Stimulated activated CD4-positive, alpha-beta T cell treated with anti-CD3 and anti-CD28 coated beads, Interleukin-1b, Interleukin-23, amount 100 ng/mL, for 1 hour (primary cell): ENCODE measurements at places on chromosomes 6 and 20.

DNA sequence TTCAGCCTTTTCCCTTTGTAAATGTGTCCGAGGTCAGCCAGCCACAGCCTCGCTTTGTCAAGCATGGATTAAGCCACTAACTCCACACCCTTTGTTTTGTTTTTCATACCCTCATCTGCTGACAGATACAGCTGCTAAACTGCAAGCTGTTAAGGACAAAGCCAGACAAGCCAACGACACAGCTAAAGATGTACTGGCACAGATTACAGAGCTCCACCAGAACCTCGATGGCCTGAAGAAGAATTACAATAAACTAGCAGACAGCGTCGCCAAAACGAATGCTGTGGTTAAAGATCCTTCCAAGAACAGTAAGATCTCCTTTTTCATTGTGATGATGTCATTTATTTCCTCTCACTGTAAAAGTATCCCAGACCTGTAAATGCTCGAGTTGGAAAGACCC is 269.3 kb downstream of the ARHGAP18 start:
- no peak for DNase-seq

DNA sequence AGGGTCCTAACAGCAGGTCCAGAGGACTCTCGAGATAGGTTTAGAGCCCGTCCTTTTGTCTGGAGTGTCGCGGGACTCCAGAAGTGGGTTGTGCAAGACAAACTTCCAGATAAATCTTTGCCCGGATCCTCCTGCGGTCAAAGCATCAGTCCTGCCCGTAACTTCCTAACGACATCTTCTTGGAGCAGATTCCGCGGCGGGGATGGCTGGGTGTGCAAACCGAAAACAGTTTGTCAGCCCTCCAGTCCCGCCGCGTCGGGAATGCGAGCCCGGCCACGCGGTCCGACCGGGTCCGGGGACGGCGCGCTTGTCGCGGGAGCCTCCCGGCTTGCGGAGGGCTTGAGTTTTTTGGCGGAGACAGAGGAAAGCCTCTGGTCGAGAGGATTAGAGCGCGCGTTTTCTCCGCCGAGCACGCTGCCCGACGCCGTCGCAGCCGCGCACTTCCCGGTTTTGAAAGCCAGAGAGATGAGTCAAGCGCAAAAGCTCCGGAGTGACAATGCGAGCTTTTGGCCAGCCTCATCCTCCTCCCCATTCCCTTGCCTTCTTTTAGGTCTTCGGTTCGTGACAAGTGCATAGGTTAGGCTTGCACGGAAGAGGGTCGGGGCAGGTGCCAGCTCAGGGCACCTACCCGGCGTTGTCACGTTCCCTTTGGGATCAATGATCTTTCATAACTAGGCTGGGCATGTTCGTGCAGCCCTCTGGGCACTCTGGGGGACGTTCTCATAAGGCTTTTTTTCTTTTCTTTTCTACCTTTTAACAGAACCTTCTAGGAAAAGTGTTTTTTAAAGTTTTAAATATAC is 91.3 kb upstream of the PRDM1 start:
- no peak for DNase-seq

GRCh38 chr6:42409581-42409980 is 42.1 kb downstream of the TRERF1 start:
- no peak for DNase-seq

DNA sequence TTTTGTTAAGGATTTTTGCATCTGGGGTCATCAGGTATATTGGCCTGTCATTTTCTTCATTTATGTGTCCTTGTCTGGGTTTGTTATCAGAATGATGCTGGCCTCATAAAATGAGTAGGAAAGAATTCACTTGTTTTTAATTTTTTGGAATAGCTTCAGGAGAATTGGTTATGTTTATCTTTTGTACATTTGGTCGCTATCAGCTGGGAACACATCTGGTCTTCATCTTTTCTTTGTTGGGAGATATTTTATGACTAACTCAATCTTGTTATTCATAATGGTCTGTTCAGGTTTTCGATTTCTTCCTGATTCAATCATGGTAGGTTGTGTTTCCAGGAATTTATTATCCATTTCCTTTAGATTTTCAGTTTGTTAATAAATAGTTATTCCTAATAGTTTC is 207.5 kb upstream of the ASCC3 start:
- no peak for DNase-seq

GRCh38 chr20:10551732-10552724 is 116.9 kb downstream of the SLX4IP start:
- DNase-seq: no peak

DNA sequence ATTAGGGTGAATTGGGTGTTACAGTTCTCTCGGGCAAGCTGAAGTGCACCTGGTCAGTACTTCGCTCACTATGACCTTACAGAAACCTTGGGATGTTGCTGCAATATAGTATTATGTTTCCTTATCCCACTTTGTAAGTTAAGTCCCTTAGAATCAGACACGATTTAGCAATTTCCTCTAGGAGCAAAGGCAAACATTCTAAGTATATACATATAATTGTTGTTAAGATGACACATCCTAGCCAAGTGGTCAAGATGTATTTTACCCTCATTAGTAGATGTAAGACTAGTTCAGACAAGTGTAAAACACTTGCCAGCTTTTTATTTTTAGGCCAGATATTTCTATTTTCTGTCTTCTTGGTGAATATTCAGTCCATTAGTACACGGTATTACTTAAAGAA is 31.1 kb upstream of the RGS17 start:
- DNase-seq: no peak

- DNase-seq: no peak
Observed at GRCh38 chr6:118825661-118826060, 68.3 kb upstream of the ASF1A start.

DNA sequence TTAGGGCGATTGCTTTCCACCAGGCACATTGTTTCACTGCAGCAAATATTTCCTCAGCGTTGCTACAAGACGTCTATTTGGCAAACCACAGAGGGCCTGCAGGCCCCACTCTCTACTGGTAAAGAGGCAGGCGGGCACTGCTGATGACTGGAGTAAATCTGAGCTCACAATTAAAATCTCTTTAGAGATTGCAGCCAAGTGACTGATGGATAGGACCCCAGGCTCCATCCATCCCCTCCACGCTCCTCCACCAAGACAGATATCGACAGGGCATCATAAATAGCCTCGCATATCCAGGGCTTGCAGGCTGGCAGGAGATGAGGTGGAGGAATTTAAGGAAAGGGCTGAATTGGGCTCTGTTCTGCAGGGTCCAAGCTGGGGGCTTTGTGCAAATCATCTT is 50.4 kb upstream of the MDGA1 start:
- DNase-seq: no peak

- DNase-seq: no peak
Observed at GRCh38 chr20:11217326-11218172, 543.8 kb upstream of the JAG1 start.

GRCh38 chr20:40176098-40176841 is 512.8 kb downstream of the MAFB start:
- DNase-seq: no peak

DNA sequence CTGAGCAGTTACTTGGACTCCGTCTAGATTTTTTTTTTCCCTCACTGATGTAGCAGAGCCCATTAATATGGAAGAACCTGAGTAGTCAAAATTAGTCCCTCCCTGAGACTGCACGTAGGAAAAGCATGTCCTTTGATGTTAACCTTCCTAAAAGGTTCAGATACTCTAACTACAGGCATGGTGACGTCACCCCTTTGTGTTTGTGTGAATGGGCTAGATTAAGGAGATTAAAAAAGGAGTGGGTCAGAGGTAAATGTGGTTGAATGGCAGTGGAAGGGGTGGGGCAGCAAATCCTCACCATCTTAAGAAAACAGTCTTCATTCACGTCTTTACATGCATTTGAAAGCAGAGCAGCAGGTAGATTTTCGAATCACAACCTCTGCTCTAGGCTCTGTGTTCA is 521.1 kb downstream of the TFAP2B start:
- no peak for DNase-seq

DNA sequence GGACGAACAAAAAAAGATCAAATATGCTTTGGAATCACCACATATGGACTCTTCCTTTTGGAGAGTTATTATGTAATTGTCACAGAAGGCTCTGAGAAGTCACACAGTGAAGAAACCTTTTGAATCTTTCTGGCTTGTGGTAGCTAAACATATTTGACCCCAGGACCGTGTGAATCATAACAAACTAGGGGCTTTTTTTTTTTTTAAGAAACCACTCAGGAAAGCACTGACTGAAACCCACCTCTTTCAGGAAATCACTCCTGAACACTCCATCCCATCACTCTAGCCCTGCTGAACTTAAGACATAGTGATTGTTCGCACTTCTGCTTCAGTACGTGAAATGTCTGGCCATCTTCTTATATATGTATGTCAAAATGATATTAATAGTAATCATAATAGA is 495.9 kb upstream of the ARID1B start:
- no peak for DNase-seq

DNA sequence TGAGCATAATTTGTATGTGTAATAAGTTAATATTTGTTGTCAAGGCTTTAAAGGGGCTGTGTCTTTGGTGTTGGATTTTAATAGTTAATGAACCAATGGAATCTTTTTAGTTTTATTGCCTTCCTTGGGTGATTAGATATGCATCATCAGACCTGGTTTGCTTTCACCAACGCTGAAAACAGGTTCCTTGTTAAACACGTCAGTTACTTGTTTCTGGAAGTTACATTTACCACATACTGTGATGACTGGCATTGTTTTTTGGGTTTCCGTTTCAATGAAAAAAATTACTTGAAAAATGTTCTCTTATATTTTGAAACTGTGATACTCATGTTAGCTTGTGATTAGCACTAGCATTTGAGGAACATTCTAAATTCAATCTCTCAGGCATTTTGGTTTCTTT is 58.6 kb upstream of the RNF144B start:
- no peak for DNase-seq

- no peak for DNase-seq
Observed at GRCh38 chr6:31765910-31766794, 3.7 kb downstream of the SAPCD1 start.
